ENCODE measurements at places on chromosomes 3 and 15. TPM values are rescaled to one million over a fixed set of nuclear protein-coding genes. Genes with fewer than 3 reads are reported as not detected.

The TRIM59 gene
- 32.6 TPM for total RNA-seq

The LRTM1 gene
- total RNA-seq: not detected

GRCh38 chr3:183775781-183776180 is 49.6 kb downstream of the MAP6D1 start:
- DNase-seq: no peak

The RAD51 gene
- total RNA-seq: 16.1 TPM

The SYNPR gene
- total RNA-seq: 0.24 TPM

DNA sequence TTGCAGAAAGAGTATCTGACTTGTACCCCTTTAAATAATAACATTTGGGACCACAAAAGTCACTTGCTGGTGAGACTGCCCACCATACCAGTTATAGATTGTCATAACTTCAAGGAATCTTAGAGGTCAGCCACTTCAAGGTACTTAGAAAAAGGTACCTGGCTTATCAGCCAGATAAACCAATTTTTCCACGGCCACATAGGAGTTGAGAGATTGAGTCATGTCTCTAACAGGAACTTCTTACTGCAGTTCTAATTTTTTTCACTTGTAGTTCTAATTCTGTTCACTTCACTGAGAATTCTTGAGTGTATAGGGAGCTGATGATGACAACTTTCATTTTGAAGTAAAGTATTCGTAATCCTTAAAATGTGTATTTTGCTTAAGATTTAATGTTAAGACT is 317.1 kb upstream of the CBLB start:
- no peak for DNase-seq

DNA sequence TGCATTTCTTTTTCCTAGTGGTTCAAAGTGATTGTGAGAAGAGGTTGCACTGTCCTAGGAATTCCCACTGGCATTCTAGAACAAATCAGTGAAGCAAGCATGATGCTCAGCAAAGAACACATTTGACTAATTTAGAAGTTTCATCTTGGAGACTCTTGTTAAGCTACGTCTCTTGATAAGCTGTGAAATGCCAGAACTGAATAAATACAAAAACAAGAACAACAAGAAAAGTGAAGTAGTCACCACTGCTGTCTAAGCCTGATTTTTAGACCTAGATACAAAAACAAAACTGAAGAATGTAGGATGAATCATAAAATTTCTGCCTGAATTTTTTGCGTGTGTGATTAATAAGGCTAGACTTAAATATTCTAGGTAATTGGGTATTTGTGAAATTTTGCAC is 1162.4 kb downstream of the TUSC7 start:
- DNase-seq: no peak

The C3orf49 gene
- total RNA-seq: not detected

DNA sequence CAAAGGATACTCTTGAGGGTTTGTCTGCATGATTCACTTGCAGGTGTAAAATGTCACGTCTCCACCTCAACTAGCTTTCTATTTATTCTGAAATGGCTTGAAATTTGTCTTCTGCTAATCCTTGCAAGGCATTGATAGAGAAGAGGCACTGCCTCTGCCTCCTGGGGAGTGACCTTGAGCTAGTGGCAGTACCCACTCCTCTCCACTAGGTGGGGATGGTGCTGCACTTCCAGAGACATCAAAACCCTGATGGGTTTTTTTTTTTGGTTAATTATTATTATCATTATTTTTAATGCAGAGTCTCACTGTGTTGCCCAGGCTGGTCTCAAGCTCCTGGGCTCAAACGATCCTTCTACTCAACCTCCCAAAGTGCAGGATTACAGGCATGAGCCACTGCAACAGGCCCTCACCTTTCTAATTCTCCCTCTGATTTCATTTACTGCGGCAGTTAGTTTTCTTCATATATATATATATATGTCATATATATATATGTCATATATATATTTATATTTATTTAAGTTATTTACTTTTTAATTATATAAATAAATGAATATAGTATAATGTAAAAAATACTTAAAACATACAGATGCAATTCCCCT is 117.6 kb upstream of the EIF1B start:
- DNase-seq: peak; percentile 79

Measured in H7 (cell line).